ENCODE measurements at places on chromosomes 4 and X.
A peak's percentile ranks its signal among the peaks of the same experiment; 100 is the strongest.

DNA sequence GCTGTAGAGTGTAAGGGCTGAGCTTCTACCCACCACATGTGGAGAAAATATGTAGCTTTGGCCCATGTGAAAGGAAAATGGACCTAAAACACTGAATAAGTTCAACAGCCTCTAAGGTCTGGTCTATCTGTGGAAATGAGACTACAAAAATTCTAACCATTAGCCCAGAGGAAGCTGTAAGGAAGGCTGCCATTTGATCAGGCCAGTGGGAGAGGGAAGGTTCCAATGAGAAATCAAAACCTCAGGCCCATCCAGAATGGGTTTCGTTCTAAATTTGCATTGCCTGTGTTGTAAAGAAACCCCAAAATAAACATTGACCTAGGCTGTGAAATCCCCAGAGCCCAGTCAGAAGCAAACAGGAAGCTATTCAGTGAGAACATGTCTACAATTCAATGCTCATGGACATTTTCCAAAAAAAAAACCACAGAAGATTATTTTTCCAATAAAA is 320.4 kb upstream of the SLC7A11 start:
- peak; percentile 64 for DNase-seq

- DNase-seq = no peak
These were observed 44.9 kb downstream of the SH3RF1 start for GRCh38 chr4:169225812-169226211.

GRCh38 chrX:107710617-107711391 is 64.8 kb downstream of the TSC22D3 start:
- peak; percentile 57 for DNase-seq

DNA sequence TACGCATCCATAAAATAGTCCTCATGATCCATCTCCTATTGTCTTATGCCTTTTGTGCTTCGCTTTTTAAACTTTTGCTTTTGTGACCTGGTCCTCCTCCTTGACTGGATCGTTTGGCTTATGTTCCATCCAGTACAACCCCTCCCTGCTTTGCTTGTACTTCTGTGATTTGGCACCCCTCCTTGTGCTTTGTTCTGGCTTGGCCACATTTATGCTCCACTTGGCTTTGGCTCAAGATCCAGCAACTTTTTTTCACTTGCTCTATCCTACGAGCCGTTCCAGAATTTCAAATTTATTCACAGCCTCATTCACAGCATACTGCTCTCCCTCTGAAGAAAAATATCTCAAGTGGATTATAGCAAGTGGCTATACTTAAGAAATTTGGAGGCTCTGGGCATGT is 28.0 kb upstream of the GLRA2 start:
- no peak for DNase-seq

GRCh38 chr4:122845066-122845465 is 18.4 kb downstream of the FGF2 start:
- DNase-seq = no peak

DNA sequence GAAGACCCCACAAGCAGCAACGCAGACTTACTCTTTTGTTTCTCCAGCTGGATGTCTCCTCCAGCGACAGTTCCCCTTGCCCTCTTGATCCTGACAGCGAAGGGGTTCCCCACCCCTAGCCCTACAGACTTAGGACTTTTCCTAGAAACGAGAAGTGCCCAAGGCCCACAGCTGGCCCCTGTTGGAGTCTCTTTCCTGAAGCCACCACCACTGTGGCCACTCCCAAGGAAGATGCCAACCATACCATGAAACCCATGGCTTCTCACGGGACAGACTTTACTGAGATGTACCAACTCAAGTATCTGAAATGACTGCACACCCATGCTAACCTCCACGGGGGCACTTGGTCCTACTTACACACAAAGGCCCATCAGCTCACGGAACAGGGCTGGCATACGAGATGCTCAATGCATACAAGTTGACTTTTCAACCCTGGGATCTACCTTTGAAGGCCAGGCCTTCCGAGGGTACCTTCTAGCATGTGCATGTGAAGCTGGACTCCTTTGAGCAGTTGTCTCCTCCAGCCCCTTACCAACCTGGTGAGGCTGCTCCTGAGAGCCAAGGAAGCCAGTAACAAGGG is 924 bp upstream of the IRAK1 start:
- DNase-seq = no peak

GRCh38 chr4:3342182-3342854 is 49.5 kb downstream of the RGS12 start:
- DNase-seq = peak; percentile 16

DNA sequence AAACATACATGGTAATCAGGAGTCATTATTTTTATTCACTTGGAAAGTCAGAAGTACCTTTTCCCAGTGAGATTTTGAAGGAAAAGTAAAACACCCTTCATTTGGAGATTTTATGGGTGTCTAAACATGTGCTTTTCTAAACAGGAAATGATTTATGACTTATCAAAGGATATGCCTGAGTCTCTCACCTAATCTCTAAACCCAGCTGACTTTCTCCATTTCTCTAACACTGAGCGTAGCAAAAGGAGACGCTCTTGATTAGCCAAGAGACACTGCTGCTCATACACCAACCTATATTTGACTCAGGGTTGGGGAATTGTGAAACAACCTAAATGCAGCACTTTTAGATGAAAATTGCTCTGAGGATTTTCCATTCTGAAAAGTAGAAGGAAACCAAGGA is 468.5 kb upstream of the FTHL17 start:
- no peak for DNase-seq

GRCh38 chr4:15689540-15689939 is 7.9 kb downstream of the FAM200B start:
- no peak for DNase-seq

- DNase-seq = no peak
These were observed 184.0 kb upstream of the ZFP42 start for GRCh38 chr4:187811591-187811990.

GRCh38 chrX:22345884-22346283 is 73.2 kb downstream of the CBLL2 start:
- no peak for DNase-seq

DNA sequence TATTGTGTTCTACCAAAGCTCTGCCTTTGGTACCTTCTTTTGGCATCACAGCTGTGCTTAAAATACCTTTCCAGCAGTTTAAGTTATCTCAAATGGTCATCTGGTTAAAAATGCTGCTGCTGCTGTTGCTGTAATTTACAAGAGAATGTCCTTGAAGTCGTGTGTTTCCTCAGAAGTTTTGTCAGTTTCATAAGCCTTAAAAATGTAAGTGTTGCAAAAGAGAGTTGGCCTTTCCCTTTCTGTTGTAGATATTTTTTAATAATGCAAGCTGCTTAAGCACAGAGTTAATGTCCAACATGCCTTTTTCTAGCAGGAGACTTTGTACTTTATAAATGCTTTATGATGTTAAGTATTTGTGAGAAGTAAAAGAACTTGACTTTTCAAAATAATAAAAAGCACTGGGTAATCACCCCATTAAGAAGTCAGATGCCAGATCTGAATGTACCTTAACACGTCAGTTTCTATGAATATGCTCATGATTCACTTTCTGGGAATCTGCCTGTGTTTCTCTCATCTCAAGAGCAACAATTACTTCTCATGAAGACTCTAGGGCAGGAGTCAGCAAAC is 35.3 kb upstream of the TENM3 start:
- DNase-seq = peak; percentile 78

GRCh38 chr4:95606739-95607138 is 58.0 kb upstream of the UNC5C start:
- DNase-seq = no peak

- DNase-seq = no peak
These were observed 53.7 kb downstream of the PRKX start for GRCh38 chrX:3659761-3660160.

DNA sequence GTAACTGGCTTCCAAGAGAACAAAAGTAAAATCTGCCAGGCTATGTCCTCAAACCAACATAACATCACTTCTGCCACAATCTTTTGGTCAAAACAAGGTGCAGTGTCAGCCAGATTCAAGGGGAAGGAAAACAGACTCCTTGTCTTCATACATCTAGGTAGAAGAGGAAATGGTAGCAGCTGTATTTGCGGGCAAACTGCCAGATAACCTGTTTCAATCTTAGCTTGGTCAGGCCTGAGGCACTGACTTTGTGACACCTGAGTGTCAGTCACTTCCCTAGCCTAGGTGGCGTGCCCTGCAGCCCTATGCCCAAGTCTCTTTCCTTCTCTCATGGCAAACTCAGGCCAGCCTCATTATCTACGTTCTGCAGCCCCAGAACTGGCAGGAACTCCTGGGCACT is 146.2 kb upstream of the JADE1 start:
- no peak for DNase-seq

GRCh38 chr4:16969696-16970135 is 71.3 kb upstream of the LDB2 start:
- peak; percentile 29 for DNase-seq

- no peak for DNase-seq
These were observed 5.2 kb upstream of the ARX start for GRCh38 chrX:25020905-25021449.

DNA sequence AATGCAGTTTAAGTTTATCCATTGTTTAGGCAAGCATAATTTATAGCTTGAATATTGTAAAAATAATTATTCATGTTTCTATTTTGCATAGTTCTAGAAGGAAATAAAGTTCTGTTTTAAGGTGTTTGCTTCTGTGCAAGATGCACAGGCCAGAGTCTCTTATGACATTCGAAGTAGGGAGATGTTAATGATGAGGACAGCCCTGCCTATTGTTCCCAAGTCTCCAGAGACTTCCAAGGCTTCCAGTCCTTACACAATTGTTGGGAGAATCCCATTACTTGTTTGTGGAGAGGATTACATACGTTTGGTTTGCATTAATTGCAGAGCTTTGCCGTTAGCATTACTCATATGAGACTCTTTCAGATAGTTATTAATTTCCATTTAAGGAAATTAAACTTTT is 96.2 kb upstream of the ANK2 start:
- no peak for DNase-seq

DNA sequence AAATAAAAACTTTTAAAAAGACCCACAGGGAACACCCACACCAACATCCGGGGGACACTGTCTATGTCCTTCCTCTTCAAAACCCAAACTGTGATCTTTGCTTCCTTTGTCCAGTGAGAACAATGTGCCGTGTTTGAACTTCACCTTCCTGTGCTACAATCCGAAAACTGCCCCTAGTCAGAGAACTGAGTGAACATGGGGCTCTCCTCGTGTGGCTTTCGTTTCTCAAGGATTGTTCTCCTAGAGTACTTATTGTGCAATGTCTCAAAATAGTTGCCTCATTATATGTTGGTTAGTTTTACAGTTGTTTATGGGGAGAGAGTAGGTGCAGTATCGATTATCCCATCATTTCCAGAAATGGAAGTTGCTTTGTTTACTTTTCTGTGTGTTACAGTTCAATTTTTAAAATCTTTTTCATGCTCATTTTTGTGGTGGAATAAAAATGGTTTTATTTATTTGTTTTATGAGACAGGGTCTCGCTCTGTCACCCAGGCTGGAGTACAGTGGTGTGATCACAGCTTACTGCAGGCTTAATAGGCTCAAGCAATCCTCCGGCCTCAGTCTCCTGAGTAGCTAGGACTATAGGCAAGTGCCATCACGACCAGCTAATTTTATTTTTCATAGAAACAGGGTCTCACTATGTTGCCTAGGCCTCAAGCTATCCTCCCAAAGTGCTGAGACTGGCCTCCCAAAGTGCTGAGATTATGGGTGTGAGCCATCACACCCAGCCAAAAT is 29.9 kb downstream of the RBMX start:
- no peak for DNase-seq

DNA sequence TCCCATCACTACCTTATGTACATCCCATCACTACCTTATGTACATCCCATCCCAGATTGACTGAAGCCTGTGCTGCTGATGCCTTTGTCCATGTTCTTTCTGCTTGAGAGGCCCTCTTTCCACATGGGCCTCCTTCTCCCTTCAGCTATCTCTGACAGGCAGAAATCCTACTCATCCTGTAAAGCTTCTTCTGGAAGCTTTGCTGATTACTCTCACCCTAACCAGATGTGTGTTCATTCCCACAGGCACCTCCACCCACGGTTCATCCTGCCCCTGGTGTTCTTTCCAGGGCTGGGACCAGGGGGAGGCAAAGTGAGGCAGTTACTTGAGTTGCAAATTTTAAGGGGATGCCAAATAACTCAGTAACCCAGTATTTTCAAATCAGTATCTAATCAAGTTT is 22.5 kb upstream of the FBXW7 start:
- no peak for DNase-seq

DNA sequence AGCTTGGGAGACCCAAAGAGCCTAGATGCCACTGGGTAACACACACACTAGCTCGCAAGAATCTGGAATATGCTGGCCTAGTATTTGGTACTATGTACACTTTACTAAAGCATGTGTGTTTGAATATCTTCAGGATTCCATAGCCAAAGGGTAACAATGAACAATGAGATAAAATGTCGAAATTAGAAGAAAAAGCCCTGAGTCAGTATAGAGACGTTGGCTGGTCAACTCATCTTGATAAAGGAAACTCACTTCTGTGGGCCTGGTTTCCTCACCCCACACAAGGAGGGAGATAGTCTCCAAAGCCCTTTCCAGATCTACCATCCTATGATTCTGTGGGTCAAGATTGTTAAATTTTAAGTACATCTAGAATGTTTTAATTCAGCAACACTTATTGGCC is 6.9 kb downstream of the ZDHHC9 start:
- no peak for DNase-seq

DNA sequence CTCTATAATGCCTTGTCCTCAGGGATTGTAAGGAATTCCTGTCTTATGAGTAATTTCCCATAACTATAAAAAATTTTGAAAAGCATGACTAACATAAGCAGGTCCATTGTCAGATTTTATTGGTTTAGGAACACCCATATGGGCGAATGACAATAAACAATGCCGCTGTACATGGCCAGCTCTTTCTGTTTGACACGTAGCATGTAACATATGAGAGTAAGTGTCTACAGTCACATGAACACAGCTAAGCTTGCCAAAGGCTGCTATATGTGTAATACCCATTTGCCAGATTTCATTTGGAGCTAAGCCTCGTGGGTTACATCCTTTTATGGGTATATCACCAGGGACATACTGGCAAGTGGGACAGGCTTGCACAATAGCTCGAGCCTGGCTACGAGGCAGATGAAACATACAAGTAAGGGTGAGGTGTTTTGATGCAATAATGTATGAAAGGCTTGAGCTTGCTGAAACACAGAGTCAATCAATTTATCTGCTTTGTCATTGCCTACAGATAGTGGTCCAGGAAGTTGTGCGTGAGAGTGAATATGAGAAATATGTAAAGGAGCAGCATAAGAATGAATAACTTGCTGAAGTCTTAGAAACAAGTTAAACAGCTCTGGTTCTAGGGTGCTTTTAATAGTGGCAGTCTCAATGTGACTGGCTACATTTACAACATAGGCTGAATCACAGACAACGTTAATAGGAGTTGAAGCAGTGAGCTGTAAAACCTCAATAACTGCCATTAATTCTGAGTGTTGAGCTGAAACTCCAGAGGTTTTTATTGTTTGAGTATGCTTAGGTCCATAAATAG is 67.4 kb upstream of the UGT2B10 start:
- DNase-seq = no peak

Data from fibroblast of skin of left quadriceps (primary cell).